Stimulated activated memory B cell treated with anti-CD40 and anti-IgM and Interleukin-4, amounts not matched to agents 10 μg/mL and 1 μg/mL and 100 μg/mL, for 72 hours (primary cell): ENCODE measurements at places on chromosomes 7 and 10.

GRCh38 chr10:17961551-17962422 lies 10.1 kb downstream of the SLC39A12 start:
- ATAC-seq, result peak; percentile 48

DNA sequence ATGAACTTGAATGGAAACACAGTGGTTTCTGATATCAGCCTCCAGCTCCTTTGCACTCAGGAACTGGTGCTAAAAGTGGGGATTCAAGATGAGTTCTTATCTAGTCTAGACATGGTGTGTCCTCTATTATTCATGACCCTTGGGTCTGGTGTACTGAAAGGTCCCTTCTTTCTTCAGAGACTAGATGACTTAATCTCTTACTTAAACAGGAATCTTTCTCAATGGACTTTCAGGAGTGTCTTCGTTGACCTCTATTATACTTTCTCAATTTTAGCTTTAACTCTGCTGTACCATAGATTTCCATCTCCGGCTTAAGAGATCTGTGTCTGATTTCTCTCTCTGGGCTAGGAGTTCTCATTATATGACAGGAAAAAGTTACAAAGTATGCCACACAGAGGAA lies 83.5 kb upstream of the INHBA start:
- no peak for ATAC-seq

DNA sequence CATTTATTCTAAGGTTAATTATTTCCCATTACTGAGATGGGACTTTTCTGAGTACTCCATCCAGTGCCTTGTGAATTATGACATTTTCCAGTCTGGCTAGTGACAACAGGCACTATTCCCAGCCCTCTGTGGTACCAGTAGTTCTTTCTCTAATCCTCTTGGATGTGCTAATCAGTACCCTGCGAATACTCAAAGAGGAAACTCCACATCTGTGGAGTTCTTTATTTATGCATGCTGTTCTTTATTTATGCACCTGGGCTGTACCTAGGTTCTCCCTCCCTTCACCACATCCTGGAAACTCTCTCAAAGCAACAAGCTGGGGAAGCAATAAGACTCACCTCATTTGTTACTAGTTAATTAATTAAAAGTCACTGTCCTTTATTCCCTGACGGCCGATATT lies 83.5 kb downstream of the TSPAN12 start:
- no peak for ATAC-seq

GRCh38 chr10:15719899-15720634 lies at the start of gene ITGA8:
Gene ITGA8, minus strand, starts transcription at chr10:15719922. Its CDS starts 151 bp downstream, at chr10:15719771.
- no peak for ATAC-seq

DNA sequence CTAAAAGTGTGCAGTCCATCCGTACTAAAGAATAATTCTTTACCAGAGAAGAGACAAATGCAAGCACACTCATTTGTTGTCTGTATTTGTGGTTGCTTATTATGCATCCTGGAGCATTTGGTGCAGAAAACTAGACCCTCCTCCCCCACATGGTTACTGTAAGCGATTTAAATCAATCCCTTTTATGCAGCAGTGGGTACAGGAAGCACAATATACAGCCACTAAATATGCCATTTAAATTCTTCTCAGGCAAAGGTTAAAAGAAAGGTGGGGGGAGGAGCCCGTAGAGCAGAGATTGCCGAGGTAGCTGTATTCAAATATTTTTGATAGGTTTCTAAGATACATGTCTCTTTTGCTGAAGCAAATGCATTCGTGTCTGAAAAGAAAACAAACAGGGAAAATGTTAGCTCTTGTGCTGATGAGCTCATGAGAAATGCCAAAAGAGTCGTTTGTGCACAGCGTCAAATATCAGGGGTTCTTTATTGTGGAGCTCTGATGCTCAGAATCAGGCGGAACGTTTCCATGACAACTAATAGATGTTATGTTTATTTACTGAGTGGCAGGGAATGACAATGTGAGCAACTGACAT lies 131.3 kb upstream of the NPVF start:
- ATAC-seq, result no peak

GRCh38 chr7:15336146-15336545 lies 225.7 kb downstream of the AGMO start:
- no peak for ATAC-seq

- ATAC-seq, result no peak
These were observed 147.3 kb upstream of the VSTM2A start for GRCh38 chr7:54394834-54395233.

DNA sequence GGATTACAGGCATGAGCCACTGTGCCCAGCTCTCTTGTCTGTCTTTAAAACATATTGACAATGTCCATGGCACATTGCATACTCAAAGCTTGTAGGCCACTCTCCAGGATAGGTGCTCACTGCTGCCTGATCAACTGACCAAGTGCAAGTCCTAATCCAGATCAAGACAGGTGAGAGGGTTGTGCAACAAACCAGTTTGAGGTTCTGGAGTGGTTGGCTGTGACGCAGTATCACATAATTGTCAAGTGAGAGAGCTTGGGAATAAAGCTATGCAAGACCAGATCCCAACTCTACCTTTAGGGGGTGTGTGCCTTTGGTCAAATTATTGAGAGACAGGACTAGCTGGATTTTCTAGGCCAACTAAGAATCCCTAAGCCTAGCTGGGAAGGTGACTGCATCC lies 43.0 kb upstream of the OPN4 start:
- no peak for ATAC-seq

DNA sequence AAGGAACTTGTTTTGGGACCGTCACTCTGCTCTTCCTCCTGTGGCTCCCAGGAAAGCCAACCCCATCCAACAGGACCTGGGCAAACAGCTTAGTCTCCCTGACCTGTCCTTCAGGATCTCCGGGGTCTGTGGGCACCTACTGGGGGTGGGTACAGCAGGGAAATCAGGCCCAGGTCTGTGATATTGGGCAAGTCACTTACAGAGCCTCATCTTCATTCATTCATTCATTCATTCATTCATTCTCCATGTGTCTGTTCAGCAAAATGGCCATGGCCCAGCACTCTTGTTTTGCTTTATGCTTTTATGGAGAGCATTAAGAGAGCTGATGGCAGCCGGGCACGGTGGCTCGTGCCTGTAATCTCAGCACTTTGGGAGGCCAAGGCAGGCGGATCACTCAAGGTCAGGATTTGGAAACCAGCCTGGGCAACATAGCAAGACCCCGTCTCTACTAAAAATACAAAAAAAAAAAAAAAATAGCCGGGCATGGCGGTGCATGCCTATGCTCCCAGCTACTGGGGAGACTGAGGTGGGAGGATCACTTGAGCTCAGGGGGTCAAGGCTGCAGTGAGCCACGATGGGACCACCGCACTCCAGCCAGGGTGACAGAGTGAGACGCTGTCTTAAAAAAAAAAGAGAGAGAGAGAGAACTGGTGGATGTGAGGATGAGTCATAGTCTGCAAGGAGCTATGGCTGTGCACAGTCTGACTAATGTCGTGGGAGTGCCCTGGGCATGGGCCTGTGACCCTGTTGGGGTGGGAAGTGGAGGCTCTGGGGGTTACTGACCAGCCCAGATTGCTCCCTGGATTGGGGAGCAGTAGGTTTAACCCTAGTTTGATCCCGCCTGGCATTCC lies 54.3 kb downstream of the CLIP2 start:
- peak; percentile 63 for ATAC-seq

DNA sequence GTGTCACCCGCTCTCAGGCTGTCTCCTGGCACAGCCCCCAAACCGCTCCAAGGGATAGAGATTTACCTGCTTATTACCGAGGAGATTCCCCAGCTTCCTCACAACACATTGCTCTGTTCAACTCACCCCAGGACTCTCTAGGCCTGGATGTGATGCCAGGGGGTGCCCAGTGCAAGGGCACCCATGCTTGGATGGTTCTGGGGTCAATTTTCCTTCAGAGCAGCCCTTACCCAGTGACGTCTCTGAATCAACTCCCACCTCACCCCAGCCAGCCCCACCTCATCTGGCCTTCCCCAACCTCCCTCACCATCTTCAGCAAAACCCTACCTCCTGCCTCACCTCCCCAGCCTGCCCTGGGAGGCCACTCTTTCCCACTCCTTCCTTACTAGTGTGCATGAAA lies 951.6 kb upstream of the ZNF722 start:
- no peak for ATAC-seq
